MV-4-11 (cell line): ENCODE measurements at places on chromosomes 1 and 21.

- DNase-seq: peak; percentile 77
Observed at GRCh38 chr1:226882631-226883409, 12.4 kb downstream of the PSEN2 start.

DNA sequence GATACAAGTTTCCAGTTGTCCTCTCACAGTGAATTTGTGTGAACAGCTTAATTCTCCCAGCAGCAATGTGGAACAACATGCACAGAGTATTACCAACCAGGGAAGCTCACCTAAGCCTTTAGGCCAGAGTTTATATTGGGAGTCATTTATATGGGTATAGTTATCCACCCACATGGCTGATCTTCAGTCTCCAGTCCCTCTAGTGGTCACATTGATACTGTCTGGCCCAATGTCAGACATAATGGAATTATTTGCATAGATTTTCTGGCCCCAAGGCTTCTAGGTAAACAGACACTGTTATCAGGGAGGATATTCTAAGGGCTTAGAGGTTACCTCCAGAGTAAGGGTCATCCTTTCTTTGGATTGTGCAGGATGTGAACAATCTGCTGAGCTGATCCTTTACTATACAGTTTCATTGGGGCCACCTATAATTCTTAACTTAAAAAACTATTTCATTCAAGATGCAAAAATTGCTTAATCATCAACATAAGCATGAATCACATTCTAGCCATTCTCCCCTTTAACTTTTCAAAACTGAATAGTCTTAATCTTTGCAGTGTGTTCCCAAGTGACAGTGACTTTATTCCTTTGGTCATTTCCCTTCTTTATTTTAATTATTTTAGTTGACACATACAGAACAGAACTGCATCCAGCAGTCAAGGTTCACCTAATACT lies 210.9 kb downstream of the LTN1 start:
- peak; percentile 8 for DNase-seq

- peak; percentile 51 for DNase-seq
Observed at GRCh38 chr1:205523891-205524793, 19.7 kb downstream of the CDK18 start.

- DNase-seq: peak; percentile 2
Observed at GRCh38 chr1:225426395-225427234, 1.2 kb downstream of the LBR start.

- DNase-seq: no peak
Observed at GRCh38 chr1:208562151-208562960, 318.2 kb upstream of the PLXNA2 start.

- DNase-seq: no peak
Observed at GRCh38 chr21:45509566-45510465, 32.4 kb downstream of the SLC19A1 start.

GRCh38 chr1:54406339-54407153 lies at the start of gene SSBP3:
Gene SSBP3, minus strand, starts transcription at chr1:54406394.
- DNase-seq: peak; percentile 80

DNA sequence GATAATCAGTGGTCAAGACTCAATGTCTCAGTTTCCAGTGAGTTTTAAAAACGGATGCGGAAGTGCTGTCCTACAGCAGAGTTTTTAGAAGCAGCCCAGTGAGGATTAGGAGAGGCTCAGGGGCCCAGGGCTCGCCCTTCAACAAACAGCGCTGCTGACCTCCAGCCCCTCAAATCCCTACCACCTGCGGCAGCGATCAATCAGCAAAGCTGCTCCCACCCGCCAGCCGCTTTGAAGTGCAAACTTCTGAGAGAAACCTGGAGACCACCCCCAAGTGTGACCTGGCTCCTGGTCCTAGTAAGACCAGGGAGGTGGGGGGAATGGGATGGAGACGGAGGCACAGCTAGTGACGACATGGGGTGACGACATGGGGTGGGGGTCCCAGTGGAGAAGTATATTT lies 14.4 kb downstream of the ZBTB17 start:
- no peak for DNase-seq

DNA sequence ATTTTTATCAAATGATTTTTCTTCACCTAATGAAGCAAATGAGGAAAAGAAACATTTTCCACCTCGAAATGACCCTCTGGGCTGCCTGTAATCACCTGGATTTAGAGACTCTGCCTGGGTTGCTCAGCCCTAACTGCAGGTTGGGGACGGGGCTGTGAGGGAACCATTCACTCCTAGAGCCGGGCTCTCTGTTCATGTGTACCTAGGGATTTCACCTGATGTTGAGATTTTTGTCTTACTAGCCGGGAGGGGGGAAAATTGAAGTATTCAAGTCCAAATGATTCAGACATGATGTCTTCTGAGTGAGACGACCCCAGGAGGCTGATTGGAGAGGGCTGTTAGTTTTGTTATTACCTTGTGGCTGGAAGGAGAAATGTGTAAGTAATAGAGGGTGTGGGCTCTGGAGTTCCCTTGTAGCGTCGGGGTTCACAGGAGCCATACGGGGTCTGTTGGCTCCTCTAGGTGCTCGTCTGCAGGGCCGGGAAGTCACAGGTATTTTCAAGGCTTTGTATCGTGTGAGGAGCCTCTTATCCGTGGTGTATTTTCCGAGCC lies 42.3 kb upstream of the PWP2 start:
- no peak for DNase-seq

DNA sequence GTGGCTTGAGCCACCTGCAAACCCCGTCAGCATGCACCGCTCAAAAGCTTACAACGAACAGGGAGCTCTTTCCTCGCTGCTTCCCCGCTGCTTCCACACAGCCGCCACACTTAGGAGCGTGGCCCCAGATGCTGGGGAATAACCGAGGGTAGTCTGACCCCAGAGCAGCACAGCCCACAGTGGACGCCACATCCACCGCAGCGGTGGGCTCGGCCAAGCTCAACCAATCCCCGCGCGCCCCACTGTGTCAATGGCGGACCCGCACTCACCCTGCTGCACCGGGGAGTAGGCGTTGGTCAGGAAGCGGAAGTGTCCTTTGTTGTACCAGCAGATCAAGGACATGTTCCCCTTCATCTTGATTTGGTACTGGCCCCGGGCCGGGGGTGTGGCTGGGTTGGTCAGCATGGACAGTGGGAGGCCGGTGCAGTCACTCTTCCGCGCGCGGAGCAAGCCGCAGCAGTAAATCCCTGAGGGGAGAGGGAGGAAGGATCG lies 93.5 kb downstream of the PGBD5 start:
- DNase-seq: no peak

- DNase-seq: no peak
Observed at GRCh38 chr1:236397173-236397759, 3.2 kb downstream of the EDARADD start.

DNA sequence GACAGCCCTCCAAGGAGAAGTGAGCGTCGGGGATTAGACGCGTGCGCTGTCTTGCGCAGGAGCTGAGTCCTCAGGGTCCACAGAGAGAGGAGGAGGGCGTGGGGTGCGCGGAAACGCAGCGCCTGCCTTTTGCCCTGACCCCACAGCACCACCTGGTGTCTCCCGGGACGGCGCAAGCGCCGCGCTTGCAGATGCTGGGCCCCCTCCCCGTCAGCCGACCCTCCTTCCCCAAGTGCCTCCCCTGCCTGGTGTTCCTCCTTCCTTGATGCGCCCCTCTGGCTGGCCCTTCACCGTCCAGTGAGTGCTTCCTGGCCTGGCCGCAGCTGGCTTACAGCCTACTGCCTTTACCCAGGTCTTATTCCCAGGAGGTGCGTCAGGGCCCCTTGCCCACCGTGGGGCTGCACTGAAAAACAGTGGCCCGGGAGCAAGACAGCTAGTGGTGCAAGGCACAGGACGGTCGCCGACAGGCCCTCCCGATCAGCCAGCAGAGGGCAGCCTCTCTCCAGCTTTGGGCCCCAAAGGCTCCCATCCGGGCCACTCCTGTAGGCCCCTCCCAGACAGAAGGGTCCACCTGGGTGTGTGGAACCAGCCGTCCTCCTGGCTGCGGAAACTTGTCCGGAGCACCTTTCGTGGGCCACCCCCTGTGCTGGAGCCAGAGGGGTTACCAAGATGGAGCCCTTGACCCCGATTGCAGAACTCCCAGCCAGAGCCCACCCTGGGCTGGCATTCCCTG lies 12.9 kb upstream of the PHLDA3 start:
- peak; percentile 72 for DNase-seq

DNA sequence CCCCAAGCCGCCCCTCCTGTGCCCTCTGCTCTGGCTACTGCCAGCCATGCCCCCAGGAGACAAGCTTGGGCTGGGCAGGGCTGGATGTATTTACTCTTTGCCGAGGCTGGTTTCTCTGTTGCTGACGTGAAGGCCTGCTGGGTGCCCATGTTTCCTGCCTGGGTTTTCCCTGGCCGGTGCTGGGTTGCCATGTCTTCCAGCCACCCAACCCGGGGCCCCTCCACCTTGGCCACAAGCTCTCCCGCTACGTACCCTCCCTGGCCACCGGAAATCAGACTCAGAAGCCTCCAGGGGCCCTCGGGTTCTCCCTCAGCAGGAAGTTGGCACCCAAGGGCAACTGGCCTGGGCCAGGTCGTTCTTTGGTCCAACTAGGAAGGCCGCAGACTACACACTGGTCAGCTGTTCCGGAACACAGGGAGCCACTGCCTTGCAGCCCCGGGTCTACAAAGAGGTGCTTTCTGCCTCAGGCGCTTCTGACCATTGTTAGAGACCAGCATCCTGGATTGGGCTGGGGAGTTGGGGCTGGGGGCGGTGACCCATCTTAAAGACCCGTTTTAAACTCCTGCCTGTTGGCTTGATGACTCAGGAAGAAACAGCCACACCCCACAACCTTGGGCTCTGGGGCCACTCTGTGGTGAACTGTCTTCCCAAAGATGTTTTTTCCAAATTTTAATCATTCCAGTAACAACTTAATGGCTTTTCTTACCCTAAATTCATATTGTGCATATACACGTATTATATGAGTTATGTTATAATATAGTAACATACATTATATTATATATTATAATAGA lies 71.2 kb upstream of the RUNX3 start:
- DNase-seq: no peak

DNA sequence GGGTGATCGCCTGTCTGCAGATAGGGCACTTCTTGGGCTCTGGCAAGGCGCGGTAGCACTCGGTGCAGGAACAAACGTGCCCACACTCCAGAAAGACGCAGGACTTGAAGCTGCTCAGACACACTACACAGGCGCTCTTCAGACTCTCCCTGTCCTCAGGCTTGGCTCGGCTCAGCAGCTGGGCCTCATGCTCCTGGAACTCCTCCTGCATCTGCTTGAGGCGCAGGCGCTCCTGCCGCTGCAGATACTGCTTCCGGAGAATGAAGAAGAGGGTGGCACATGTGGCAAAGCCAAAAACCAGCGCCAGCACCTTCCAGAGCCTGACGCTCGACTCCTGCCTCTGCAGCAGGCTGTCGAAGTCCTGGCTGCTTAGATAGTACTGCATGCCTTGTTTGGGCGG lies 7.2 kb downstream of the MUL1 start:
- no peak for DNase-seq
